ENCODE measurements at places on chromosomes 5 and 9. TPM values are rescaled to one million over a fixed set of nuclear protein-coding genes. Genes with fewer than 3 reads are reported as not detected.

- no peak for DNase-seq
Observed at GRCh38 chr5:95411474-95411873, 20.3 kb downstream of the FAM81B start.

DNA sequence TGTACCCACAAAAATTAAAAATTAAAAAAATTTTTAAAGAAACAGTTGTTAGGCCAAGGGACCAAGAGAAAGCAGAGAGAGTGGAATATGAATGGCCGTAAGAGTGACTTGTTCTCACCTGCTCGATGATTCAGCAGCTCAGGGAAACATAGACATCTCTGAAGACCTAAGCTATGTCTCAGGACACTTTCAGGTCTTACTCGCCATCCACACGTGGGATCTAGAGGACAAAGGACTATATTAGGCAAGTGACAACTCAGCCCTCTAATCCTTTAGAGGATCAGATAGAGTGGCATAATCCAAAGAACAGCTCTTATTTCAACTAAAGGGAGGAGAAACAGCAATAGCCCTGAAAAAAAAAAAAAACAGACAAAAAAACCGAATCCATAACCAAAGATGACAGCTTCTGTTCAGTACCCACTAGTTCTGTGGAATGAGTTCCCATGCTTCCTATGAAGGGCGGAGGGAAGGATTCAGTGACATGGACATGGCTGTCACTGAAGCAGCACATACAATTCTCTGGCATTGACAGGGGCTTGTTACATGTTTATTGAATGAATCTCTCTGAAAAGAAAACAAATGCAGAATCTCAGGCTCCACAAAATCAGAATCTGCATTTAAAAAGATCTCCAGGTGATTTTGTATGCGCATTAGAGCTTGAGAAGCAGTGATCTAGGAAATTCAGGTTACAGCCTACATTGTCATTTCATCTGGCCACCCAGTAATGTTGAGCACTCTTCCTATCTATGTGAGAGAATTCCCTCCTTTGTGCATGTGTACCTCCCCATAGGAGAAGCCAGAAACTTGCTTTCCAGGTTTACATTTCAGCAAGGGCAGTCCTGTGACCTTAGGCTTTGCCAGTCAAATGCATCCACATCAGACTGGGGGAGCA, 96.0 kb downstream of the KIAA1958 start:
- no peak for DNase-seq

- no peak for DNase-seq
Observed at GRCh38 chr9:115127191-115127817, 9.3 kb upstream of the TNC start.

- no peak for DNase-seq
Observed at GRCh38 chr9:129182625-129183494, 4.8 kb upstream of the IER5L start.

CDH18 gene
- total RNA-seq, result not detected

All from natural killer cell treated with Interleukin-12 subunit alpha and Interleukin-12 subunit beta and Interleukin-15 and Interleukin-18, amount 100 ng/mL, for 72 hours (primary cell).